ENCODE measurements at places on chromosomes 6 and 20. TPM values are rescaled to one million over a fixed set of nuclear protein-coding genes. Genes with fewer than 3 reads are reported as not detected.

DNA sequence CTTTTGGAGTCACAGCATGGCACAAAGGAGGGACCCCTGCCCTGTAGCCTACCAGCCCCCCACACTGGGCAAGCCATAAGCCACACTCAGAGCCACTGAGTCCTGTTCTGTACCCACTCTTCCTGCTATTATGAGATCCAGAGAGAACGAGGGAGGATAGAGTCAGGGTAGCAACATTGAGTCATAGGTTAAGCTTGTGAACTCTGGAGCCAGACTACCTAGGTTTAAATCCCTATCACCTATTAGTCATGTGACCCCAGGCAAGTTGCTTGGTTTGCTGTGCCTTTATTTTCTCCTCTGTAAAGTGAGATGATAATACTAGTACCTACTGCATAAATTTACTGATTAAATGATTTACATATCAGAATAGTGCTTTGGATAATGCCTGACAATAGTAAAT, 540 bp downstream of the CNBD2 start:
- DNase-seq: no peak

DNA sequence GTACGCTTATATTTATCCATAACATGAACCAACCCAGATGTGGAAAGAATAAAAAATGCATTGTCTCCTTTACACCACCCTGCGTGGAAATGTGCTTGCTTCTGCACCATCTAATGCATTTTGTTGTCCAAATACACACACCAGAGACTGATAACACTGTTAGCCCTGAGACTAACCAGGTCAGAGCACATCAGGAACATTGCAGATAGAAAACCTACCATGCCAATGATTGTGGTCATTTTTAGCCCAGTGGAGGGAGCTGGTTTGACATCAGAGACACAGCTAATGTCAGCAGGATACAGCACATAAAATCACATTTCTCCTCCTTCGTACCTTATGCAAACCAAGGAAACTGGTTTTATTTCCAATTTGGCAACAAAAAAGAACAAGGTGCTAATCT, 528.7 kb downstream of the DOK5 start:
- no peak for DNase-seq

Gene PEX7
- 5.8 TPM for total RNA-seq

Gene SF3B5
- 51.8 TPM for total RNA-seq

Gene ADGRF1
- total RNA-seq: not detected

All from liver (tissue), 10 donors.